ENCODE measurements at places on chromosomes 5 and 9.

DNA sequence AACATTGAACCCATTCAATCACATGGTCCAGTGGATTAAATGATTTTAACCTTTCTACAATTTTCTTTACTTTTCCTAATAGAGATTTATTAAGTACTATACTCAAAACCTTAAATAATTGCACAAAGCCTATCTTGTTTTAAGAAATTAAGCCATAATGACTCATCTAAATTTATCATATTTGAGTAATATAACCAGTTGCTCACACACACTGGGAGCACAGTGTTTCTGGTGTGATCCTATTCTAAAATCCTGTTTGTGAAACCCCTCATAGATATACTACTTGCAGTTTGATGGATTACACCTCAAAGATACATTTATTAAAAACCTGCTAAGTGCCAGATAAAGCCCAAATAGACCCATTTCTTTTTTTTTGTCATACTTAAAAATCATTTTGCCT is 668.3 kb upstream of the CDH18 start:
- DNase-seq: no peak

- DNase-seq: no peak
These were observed 441.2 kb upstream of the ZNF462 start for GRCh38 chr9:106421772-106422171.

DNA sequence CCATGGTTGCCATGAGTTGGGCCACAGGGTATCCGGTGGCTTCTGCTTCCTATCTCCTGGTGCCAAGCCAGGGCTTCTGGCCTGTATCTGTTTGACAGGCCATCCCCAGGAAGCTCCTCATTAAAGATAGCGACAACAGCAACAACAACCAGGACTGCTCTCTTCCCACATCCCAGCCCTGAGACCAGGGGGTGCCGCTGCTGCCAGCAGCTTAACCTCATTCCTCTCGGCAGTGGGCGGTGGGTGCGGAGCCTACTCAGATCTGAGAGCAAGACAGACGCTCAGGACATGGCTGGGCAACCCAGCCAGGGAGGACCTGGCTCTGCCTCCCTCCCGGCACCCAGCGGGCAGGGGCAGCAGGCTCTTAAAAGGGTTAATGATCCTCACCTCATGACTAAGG is 98.3 kb downstream of the PSD2 start:
- no peak for DNase-seq

DNA sequence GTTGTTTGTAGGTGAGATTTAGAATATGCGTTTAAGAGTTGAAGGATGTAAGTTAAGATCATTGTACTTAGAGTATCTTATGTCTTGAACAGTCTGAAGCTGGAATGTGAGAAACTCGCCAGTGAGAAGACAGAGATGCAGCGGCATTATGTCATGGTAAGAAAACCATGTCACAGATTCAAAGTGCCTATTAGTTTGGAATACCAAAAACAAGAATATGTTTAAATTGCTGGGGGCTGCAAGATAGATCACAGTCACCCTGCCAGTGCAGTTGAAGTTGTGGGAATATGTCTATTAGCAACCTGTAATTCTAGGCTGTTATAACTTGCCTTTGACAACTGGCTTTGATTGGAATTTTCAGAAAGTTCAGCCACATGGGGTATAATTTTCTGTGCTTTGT is 3.0 kb downstream of the TLE4 start:
- peak; percentile 36 for DNase-seq

- DNase-seq: no peak
These were observed 294.8 kb downstream of the ASTN2 start for GRCh38 chr9:117120061-117120460.

DNA sequence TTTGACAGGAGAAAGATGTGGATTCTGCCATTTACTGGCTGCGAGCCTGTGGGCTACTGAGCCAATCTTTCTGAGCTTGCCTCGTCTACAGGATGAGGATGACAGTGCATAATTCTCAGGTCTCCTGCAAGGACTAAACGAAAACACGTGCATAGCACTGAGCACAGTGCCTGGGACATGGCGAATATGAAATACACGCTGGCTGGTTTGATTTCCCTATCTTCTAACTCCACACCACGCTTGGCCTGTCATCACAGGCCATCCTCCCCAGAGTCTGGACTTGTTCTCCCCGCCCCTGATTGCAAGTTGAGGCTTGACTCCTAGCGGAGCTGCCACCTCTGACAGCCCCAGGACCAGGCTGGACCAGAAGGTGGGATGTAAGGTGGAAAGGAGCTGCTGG is 37.9 kb downstream of the ARPC5L start:
- no peak for DNase-seq

Measured in dermis blood vessel endothelial cell (primary cell).